ENCODE measurements at places on chromosomes 11 and 22. TPM values are rescaled to one million over a fixed set of nuclear protein-coding genes. Genes with fewer than 3 reads are reported as not detected.

DNA sequence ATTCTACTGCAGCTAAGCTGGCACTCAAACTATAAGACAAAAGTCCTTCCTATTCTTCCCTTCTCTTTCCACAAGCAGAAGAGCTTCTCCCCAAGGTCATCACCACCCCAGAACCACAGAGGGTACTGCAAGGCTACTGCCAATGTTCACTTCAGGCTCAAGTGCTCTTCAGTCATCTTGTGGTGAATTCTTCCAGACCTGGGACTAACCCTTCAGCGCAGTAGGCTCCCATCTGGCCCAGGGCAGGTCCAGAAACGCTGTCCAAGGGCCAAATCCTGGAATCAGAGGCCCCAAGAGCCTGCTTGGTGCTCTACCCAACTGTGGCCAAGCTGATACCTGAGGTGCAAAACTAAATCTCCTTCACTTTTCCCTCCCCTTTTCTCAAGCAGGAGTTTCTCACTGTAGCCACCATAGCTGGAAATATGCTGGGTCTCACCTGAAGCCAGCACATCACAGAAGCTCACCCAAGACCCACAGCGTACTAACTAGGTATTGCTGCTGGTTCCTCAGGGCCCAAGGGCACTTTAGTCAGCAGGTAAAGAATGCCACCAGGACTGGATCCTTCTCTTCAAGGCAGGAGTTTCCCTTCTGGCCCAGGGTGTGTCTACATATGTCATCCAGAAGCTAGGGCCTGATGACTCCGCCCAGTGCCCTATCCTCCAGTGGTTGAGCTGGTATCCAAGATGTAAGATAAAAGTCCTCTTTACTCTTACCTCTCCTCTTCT, 27.8 kb downstream of the FCHSD2 start:
- no peak for DNase-seq

- no peak for DNase-seq
Observed at GRCh38 chr22:26623984-26624383, 2.2 kb downstream of the CRYBA4 start.

DNA sequence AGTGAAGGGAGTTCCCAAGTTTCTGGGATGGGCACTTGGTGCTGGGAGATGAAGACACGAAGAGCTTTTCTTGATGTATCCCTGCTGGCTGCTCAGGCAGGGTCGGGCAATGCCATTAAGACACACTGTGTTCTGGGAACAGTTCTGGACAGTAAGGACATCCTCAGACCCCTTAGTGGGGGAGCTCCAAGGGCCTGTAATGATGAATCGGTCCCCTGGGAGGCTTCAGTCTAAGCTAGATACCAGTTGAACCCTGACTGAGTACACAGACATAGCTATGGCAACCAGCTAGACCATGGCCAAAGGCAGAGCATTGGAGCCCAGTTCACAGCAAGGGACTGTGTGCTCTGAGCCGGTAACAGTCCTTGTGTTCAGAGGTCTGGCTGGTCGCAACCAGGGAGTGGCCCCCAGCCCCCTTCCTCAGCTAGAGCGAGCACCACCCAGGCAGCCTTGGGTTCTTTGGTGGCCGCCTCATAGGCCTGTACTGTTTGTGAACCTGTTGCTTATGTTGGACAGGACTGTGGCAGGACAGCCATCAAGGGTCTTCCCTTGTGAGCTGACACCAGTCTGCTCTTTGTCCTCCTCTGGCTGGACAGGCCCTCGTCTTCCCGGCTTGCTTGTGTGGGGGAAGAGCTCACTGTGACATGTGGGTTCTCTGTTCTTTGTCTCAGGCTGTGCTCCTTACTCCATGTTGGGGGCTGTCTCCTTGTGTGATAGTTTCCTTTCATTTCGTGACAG, 25.0 kb downstream of the MED15 start:
- DNase-seq, result peak; percentile 58

- no peak for DNase-seq
Observed at GRCh38 chr22:26797910-26798309, 140.5 kb downstream of the MIAT start.

DNA sequence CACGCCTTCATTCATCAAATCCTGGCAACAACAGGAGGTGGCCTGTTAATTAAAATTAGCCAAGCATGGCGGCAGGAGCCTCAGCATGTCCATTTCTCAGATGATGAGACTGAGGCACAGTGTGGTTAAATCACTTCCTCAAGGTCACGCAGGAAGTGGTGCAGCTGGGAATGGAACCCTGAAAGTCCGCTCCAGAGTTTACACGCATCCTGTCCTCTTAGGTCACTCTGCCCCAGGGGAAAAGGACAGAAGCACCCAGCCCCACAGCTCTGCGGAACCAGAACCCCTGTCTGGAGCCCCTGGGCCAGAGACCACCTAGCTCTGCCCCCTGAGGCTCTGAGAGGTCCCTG, 19.6 kb downstream of the RPL3 start:
- DNase-seq, result no peak

GRCh38 chr11:88359541-88359940, 22.0 kb upstream of the CTSC start:
- no peak for DNase-seq

DNA sequence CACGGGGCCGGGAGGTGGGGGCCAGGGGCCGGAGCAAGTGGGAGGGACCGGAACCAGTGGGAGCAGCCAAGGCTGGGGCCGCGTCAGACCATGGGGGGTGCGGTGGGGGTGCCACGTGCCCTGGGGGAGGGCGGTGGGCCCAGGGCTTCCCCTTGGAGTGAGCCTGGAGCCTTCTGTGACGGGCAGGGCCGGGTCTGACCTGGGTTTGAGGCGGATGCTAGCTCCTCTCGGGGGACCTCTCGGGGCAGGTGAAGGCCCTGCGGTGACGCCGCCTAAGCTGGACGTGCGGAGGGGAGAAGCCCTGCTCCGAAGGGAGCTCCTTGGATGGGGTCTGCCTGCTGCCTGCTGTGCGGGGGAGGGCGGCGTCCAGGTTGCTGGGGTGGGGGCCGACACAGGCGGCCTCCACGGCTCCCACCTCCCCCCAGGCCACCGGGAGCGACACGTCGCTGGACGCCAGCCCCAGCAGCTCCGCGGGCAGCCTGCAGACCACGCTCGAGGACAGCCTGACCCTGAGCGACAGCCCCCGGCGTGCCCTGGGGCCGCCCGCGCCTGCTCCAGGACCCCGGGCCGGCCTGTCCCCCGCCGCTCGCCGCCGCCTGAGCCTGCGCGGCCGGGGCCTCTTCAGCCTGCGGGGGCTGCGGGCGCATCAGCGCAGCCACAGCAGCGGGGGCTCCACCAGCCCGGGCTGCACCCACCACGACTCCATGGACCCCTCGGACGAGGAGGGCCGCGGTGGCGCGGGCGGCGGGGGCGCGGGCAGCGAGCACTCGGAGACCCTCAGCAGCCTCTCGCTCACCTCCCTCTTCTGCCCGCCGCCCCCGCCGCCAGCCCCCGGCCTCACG, 115.0 kb downstream of the CACNA1I start:
- no peak for DNase-seq

- no peak for DNase-seq
Observed at GRCh38 chr11:76062733-76063132, 143.6 kb downstream of the WNT11 start.

DNA sequence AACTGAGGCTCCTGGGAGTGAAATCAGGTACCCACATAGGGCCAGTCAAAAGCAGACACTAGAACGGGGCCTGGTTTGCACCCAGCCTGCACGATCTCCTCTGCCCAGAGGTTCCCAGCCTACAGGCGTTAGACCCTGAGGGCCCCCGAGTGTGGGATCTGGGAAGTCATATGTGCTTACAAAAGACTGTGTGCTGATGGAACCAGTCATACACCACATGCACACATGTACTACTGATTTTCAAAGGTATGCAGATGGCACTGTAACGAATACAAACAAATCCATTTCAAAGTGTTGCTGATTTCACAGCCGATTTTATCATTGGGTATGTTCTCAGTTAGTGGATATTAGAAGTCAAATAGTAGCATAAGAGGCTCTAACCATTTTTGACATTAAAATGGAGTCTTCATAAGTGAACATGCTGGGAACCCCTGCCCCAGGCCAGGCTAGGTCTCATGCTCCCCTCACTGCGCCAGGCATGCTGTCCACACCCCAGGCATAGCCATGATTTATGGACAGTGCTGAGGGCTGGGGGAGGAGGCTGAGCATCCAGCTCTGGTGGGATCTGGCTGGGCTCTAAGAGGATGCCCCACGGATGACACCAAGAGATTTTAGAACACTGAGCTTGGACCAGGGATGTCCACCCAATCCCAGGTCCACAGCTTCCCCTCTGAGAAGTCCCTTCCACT, 38.6 kb upstream of the LRRC32 start:
- no peak for DNase-seq

- DNase-seq, result peak; percentile 21
Observed at GRCh38 chr11:100574894-100575769, 112.0 kb upstream of the ARHGAP42 start.

DNA sequence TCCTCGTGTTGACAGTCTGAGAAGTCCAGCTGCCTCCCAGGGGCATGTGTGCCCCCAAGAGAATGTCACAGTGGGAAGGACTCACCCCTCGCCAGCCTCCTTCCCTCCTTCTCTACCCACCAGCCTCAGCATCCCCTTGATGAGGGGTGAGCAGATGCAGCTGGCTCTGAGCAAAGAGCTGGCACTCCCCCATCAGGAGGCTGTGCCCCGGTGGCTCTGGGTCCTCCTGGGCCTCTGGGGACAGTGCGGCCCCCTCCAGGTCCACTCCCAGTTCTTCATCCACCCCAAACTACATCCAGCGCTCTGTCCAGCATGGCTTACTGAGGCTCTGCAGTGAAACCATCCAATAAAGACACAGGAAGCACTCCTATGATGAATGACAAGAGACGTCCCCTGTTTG, 210.4 kb downstream of the BRD1 start:
- DNase-seq, result no peak

- DNase-seq, result no peak
Observed at GRCh38 chr11:34027516-34028408, 23.8 kb upstream of the CAPRIN1 start.

GRCh38 chr11:29782447-29782846, 234.4 kb downstream of the KCNA4 start:
- peak; percentile 9 for DNase-seq

GRCh38 chr11:37552284-37552683, 954.2 kb upstream of the RAG2 start:
- no peak for DNase-seq

Gene ENTHD1
- not detected for total RNA-seq

Gene MYOD1
- not detected for total RNA-seq

Gene FXYD2
- not detected for total RNA-seq

Gene KMT2A
- 19.1 TPM for total RNA-seq

Gene NTM
- total RNA-seq, result 25.9 TPM

Gene SELENOH
- 123 TPM for total RNA-seq

All from GM23248 (cell line).